Ecto neural progenitor cell (in vitro differentiated cells): ENCODE measurements at places on chromosomes 7 and 10.

DNA sequence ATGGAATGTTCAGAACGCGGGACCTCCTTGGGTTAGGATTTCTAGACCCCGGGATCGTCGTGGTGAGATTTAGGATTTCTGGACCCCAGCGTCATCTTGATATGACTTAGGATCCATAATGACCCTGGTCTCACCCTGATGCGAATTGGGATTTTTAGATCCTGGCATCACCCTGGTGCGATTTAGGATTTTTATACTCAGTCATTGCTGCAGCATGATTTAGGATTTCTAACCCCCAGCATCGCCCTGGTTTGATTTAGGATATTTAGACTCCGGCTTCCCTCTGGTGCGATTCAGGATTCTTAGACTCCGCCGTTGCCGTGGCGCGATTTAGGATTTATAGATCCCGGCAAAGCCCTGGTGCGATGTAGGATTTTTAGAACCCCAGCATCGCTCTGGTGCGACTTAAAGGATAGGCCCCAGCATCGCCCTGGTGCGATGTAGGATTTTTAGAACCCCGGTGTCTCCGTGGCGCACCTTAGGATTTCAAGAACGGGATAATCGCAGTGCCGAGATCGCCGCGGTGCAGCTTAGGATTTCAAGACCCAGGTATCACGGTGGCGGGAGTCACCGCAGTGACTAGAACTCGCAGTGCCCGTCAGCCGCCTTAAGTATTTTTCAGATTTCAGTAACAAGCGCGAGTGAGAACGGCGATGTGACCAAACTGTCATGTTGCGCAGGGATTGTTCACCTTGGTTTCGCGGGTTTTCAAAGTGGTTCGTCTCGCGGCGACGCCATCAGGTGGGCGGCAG is 814 bp downstream of the MEST start:
- DNase-seq = no peak

DNA sequence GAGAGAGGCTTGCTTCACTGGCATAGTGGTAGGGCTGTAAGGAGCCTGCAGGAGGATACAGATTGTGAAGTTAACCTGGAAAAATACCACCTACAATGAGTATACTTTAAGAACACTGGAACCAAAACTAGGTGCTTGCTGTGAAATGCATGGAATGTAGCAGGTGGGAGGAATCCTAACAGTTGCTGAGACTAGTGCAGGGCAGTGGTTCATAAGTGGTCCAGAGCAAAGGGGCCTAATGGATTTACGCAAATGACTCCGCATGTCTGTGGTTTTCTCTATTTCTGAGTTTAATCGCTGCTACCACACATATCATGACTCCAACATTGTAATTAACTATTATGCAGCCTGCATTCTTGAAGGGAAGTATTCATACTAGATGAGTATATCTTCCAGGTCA is 218.4 kb downstream of the CHRM2 start:
- no peak for DNase-seq

GRCh38 chr10:78817361-78817760 is 251.4 kb upstream of the ZMIZ1 start:
- DNase-seq = no peak

DNA sequence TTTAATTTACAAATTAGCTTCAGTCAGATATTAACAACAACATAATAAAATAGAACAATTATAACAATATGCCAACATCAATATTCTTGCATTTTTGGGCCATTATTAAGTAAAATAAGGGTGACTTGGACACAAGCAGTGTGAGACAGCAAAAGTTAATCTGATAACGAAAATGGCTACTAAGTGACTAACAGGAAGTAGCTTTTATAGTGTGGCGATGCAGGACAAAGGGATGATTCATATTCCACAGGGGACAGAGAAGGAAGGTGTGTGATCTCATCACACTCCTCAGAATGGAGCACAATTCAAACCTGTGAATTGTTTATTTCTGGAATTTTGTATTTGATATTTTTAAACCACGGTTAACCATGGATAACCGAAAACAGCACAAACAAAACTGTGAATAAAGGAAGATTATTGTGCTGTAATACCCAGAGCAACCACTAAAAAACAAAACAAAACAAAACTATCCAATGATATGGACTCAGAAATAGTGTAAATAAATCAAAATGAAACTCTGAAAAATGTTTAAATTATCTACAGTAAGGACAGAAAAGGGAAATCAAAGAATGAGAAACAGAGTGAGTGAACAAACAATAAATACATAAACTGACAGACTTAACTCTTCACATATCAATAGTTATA is 66.9 kb upstream of the TFEC start:
- DNase-seq = no peak

- DNase-seq = no peak
Observed at GRCh38 chr7:81768951-81769778, 682 bp downstream of the HGF start.

GRCh38 chr10:97049670-97050069 is 136.1 kb downstream of the SLIT1 start:
- no peak for DNase-seq
